ENCODE measurements at places on chromosomes 3 and 15.

- DNase-seq, result no peak
Measured at GRCh38 chr3:49882166-49882565, 12.5 kb upstream of the CAMKV start.

GRCh38 chr15:69602921-69603320 lies 150.3 kb downstream of the RPLP1 start:
- DNase-seq, result no peak

DNA sequence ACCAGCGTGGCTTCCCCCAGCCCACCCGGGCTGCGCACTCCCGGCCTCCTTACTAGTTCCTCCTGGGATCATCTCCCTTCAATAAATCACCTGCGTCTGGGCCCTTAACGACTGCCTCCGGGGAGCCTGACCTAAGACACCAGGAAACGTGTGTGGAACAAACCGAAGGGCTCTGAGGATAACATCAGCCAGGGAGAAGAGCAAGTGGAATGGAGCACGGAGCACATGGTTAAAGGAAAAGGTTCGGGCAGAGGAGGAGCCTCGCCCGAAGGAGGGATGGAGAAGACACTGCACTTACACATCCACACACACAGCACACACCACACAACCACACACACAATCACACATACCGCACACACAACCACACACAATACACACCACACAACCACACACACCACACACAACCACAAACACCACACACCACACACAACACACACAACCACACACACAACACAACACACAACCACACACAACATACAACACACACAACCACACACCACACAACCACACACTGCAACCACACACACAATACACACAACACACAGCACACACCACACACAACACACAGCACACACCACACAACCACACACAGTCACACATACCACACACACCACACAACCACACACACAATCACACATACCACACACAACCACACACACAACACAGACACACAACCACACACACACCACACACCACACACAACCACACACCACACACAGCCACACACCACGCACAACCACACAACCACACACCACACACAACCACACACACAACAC lies 24.7 kb downstream of the CPN2 start:
- no peak for DNase-seq

DNA sequence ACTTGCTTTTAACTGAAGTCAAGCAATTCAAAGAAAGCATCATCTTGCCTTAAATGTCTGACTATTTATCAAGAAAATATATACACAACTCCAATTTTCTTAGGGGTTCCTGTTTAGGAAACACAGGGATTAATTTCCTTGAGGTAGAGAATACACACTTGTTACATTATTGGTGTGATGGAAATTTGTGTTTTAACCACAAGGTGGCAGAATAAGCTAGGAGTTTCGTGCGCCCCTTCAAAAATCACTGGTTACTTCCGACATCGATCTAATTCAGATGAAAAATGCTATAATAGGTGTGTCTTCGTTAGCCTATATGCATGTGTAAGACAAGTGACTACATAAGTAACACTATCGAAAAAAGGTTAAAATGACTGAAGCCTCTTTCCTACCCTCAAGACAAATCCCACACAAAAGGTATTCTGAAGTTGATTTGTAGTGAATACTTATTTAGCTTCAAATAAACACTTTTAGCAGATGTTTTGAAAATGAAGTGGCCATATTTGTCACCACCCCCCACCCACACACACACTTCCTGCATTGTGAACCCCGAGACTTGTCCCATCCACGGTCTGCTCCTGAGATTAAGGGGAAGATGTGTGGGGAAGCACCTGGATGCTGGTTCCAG lies 246.5 kb downstream of the ROBO1 start:
- no peak for DNase-seq

GRCh38 chr3:177525987-177526712 lies 328.9 kb upstream of the TBL1XR1 start:
- no peak for DNase-seq

DNA sequence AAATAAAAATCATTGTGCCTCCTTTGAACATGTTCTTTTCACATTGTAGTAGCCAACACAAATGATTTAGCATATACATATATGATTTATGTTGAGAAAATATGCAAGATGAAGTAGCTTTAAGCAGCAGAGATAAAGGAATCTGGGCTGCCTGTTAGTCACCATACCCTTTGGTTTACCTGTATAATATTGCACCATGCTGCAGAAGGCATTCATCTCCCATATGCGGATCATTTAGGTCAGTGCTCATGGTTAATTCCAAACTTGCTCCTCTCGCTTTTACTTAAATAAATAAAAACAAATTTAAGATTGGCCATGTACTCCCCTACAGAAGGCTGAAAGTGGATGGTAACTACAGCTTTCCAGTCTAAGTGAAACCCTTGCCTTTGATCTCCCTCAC lies 86.7 kb upstream of the TBL1XR1 start:
- no peak for DNase-seq

Measured in stimulated activated CD4-positive, alpha-beta T cell treated with anti-CD3 and anti-CD28 coated beads, Interleukin-1b, Interleukin-23, amount 100 ng/mL, for 4 hours (primary cell).